D721Med (cell line): ENCODE measurements at places on chromosomes 11 and 22.

GRCh38 chr11:16945671-16946469 lies 68.3 kb downstream of the PLEKHA7 start:
- DNase-seq: no peak

DNA sequence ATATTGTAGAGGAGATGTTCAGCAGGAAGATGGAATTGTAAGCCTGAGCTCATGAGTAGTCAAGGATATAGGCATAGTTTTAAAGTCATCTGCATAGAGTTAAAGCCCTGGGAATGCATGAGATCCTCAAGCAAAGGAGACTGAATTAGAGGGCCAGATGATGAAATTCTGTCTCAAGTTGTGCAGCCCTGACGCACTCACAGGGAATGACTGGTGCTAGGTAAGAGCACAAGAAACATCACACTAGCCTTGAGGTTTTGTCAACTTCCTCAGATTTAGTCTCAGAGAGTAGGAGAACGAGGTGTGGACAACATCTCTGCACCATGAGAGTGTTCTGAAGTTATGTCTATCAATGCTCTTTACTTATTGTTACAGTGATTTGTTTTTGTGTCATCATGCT lies 5.8 kb downstream of the RAB38 start:
- DNase-seq: no peak

DNA sequence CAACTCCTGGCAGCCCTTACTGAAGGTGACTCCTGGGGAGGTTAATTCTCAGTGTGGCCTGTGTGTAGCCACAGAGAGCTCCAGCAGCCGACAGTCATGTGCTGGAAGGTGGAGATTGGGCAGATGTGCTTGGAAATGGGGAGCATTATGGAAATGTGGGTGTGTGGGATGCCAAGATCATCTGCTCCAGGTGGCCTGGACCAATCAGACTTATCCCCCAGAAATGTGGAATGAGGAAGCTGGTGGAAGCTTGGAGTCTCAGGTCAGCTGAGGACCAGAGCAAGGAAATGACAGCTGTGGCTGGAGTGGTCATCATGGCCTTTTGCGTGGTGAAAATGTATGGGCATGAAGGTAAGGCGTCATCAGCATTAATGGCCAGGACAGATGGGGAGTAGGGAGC lies 234.0 kb downstream of the MIAT start:
- no peak for DNase-seq

DNA sequence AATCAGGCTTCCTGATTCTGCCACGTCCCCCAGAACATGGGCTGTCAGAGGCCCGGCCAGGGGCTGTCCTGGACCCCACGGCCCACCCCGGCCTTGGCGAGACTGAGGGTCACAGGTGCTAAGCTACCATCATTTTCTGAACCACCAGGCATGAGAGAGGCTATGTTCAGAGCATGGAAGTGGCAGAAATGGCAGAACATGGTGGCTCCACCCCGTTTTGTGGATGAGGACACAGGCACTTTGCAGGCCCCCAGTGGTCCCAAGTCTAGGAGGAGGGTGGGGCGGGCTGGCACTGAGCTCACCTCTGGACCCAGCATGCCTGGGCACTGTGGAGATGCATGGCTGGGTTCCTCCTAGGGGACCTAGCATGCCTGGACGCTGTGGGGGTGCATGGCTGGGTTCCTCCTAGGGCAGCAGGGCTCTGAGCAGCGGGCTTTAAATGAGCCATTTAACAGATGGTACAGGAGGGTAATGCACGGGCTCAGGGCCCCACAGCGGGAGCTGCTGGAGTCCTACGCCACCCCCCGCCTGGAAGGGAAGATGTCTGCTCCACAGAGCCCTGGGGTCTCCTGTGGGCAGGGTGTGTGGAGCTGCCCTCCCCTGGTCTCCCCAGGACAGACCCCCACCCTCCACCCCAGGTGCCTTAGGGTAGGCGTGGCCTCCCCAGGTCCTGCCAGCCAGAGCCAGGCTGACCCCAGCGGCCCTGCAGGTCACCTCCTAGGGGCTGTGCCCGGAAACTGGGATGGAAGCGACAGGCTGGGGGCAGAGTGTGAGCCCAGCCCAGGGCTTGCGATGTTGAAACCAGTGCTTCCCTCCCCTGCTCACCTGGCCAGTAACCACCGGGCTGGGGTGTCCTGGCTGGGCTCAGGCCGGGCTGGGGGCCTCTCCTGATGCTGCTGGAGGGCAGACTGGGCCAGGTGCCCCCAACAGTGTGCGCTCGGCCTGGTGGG lies 6.1 kb upstream of the MUC5AC start:
- no peak for DNase-seq

GRCh38 chr11:8459711-8460399 lies 134.2 kb downstream of the STK33 start:
- DNase-seq: no peak

GRCh38 chr11:126790550-126791081 lies 210.0 kb downstream of the KIRREL3 start:
- no peak for DNase-seq

DNA sequence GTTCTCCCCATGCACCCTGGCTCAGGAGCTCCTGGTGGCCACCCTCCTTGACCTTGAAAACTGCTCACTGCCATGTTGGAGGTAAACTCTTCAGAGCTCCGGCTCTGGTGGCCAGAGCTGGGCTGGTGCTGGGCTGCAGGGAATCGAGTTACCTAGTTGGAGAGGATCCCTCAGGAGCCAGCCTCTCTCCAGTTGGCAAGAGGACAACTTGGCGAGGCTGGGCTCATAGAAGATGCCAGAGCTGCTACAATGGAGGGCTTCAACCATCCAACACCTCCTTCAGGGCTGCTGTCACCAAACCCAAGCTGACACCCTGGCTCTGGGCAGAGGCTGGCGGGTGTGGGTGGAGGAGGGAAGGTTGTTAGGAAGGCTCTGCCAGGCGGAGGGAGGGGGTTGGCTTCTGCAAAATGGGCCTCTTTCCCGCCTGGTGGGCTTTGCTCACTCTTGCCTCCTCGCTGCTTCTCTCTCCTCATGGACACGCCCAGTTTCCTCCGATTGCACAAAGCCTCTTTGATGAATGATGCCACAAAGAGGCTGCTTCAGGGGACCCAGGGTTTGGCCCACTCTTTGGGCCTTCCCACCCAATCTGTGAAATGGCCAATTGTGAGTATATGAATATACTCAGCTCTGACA lies 53.1 kb downstream of the THAP12 start:
- no peak for DNase-seq

- no peak for DNase-seq
Observed at GRCh38 chr11:67648140-67648795, 2.3 kb downstream of the ACY3 start.

- no peak for DNase-seq
Observed at GRCh38 chr11:103959279-103959942, 77.0 kb upstream of the DDI1 start.

- no peak for DNase-seq
Observed at GRCh38 chr11:75324189-75324588, 27.3 kb downstream of the ARRB1 start.

- no peak for DNase-seq
Observed at GRCh38 chr11:84430661-84431060, 1144.5 kb upstream of the CCDC90B start.

DNA sequence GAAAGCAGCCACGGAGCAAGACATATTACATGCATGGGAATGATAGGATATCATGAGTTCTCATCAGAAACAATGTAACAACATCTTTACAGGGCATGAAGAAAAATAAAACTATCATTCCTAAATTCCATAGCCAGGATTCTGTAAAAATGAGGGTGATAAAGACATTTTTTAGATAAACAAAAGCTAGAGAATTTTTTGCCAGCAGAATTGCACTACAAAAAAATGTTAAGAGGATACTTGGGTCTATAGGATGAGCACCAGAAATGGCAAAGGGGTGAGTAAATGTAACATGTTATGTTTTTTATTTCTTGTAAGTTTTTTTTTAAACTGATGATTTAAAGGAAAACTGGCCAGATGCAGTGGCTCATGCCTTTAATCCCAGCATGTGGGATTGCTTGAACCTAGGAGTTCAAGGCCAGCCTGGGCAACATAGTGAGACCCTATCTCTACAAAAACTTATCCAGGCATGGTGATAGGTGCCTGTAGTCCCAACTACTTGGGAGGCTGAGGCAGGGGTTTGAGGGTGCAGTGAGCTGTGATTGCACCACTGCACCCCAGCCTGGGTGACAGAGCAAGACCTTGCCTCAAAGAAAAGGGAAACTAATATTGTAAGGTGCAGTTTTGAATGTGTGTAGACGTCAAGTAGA lies 33.2 kb downstream of the TBX1 start:
- DNase-seq: no peak

DNA sequence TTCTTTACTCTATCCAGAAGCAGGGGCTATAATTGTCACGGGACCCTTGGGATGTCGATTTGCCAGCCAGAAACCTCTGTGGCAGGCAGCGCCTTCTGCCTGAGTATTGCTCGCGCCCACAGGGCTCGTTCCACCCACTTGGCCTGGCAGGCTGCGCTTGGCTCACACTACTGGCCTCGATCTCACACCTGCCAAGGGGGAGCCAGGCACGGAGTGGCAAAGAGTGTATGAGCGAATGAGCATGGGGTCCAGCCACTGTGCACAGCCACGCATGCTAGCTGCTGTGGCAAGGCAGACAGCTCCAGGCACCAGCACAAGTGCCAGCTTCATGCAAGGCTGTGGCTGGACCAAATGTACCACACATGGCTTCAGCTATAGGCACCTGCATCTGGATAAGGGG lies 599.8 kb downstream of the DLG2 start:
- DNase-seq: no peak

DNA sequence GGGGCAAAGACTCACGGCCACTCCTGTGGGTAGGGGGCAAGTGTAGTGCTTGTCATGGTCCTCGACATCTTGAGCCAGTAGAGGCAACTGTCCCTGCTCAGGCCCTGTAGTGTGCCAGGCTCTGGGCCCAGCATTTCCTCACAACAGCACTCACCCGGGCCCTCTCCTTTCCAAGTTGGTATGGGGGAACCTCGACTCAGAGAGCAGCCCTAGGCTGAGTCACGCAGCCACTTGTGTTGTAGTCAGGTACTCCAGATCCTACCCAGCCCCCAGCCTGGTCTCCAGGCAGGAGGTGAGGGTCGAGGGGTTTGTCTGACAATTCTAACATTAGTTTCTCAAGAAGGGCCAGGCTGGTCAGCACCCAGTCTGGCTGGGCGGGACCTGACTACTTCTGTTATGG lies 4.1 kb downstream of the RELT start:
- no peak for DNase-seq

DNA sequence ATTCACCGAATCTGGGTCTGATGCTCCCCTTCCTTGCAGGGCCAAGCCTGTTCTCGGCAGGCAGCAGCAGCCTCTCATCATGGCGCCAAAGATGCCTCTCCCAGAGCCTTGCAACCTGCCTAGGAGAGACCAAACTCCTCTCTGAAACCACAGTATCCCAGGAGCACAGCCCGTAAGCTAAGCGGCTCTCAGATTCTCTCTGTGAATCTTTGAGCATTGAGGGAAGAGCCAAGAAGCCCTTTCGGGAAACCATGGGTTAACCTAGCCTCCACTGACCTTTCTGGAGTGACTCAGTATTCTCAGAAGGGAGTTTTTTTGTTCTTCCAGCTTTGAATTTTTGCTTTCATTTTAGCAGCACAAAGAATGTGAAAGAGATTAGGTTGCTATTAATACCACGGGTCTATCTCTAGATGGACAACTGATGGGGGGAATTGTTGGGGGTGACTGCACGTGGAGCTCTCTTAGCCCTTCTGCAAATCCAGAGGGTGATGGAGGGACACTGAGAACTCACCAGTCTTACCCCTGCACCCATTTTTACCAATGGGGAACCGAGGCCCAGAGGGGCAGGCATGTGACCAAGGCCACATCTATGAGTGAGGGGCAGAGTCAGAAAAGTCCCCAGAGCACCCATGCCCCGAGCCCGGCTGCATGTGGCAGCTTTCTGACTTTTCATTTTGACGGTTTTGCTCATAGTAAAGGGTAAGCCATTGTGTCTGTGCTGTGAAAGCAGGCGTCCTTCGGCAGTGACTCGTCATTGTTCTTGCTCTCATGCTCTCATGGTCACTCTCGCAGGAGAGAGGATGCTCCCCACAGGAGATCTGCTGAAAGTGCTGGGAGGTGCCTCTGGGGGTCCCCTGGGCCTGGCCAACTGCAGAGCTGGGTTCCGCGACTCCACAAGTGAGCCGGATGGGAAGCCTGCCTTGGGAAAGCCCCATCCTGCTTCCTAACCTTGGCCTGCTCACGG lies 36.0 kb downstream of the IRAG1 start:
- no peak for DNase-seq

GRCh38 chr11:131663405-131664200 lies 293.2 kb downstream of the NTM start:
- no peak for DNase-seq

DNA sequence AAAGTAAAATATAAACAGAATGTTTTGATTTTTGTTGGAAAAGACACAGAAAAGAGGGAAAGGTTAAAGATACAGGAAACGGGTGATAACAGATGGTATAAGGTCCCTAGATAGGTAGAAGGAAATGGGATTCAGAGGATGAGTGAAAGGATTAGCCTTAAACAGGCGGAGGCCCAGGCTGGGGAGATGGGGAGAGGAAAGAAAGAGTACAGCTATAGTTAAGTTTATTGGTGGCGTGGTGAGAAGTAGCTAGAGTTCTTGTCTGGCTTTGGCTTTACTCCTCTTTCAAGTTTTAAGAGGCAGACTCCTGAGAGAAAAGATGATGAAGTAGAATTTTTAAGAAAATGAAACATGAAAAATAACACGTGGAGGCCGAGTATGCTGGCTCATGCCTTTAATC lies 13.7 kb downstream of the ZBTB44 start:
- no peak for DNase-seq

DNA sequence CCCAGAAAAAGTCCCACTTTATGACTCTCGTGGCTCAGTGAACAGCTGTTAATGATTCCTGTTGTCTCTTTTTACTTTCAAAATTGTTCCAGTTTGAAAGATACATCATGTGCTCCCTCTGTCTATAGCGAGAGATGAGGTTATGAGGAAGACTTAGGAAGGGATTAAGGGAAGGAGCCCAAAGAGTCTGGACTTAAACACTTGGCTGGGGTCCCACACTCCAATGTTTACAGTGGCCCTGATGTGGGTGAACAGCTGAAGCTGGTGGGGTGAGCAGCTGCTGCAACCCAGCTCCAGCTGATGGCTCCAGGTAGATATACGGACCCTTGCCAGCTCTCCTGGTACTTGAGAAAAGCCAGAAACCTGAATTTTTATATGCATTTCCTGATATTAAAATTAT lies 84.5 kb upstream of the PLET1 start:
- no peak for DNase-seq

DNA sequence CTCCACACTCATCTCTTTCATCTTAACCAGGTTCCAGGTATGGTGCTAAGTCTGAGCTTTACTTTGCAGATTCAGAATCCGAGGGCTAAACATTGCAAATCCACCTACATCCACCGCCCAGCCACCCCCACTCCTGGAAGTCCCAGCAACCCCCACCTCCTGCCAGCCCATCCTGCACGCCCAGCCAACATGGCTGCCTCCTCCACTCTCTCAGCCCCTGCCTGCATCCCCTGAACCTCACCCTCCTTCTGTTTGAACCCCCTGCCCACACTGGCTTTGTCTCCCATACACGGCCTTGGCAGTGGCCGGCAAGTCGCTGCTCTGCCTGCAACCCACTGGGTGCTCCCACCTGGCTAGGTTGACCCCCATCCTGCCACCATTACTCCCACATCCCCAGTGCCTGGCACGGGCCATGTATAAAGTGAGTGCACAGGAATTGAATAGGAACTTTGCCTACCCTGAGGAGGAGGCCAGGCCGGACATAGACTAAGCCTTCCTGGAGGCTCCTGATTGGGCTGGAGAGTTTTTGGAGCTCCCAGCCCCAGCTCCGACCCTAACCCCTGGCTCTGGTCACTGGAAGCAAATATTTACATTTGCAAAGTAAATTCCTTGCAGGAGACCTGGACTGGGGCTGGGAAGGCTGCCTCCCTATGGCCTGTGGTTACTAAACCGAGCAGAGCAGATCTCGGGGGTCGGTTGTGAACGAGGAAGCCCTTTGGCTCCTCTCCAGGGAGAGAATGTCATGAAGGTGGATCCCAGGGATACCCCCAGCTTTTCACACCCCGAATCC lies 14.4 kb downstream of the EMID1 start:
- DNase-seq: no peak
